ENCODE measurements at places on chromosomes 16 and 17.
A peak's percentile ranks its signal among the peaks of the same experiment; 100 is the strongest.

DNA sequence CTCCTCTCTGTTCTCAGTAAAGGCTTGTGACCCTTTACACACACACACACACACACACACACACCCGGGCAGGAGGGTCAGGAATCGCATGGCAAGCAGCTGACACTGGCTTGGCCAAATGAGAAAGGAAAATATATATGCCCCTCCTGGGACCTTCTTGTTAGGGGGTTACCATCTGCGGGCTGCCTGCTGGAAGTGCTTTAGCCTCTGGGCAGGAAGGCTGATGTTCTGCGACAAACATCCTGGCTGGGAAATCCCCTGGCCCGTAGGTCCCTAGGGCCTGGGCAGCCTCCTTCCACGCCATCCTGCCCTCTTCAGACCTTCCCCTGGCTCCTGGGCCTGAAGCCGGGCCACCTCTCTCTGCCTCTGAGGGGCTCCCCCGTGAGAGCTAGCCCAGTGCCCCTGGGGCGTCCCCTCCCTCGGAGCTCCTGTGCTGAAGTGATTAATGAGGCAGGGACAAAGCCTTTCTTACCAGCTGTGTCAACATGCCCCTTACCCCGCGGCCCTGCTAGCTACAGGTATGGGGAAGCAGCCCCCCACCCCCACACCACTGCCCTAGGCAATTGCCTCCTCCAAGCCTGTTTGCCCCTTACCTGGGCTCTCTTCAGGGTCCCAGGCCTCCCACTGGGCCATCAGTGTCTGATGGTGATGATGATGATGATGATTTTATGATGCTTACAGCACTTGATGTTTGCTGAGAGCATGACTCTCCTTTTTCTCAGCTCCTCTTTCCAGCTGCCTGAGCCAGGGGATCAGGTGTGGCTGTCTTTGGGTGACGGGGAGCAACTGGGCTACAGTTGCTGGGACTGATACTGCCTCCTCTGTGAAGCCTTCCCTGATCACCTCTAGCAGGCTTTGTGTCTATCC, 32.8 kb upstream of the ETV4 start:
- DNase-seq = peak; percentile 55

- no peak for DNase-seq
Observed at GRCh38 chr17:82120148-82120547, 22.1 kb upstream of the FASN start.

DNA sequence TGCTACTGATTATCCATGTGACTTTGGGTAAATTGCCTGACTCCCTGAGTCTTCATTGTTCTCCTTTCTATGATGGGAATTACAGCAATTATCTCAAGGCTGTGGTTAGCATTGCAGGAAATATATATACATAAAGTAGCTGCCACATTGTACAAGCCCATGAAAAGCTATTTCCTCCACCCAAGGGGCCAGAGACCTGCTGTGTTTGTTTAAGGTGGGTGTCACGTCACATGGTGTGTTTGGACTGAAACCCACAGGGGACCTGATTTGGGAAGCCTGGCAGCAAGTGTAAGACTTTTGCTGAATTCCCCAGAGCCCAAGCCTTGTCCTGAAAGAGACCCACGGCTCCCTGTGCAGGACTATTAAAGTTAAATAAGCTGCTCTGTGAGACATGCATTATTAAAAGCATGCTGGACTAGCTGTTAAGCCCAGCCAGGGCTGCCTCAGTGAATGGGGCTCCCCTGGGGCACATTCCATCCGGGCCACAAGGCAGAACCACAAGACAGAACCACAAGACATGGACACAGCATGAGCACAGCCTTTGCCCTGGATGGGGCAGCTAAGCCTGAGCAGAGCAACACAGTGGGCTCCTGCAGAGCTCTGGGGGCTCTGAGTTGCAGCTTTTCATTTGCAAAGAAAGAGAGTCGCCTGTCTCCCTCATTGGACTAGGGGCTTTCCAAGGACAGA, 148.9 kb downstream of the SPACA3 start:
- DNase-seq = no peak

DNA sequence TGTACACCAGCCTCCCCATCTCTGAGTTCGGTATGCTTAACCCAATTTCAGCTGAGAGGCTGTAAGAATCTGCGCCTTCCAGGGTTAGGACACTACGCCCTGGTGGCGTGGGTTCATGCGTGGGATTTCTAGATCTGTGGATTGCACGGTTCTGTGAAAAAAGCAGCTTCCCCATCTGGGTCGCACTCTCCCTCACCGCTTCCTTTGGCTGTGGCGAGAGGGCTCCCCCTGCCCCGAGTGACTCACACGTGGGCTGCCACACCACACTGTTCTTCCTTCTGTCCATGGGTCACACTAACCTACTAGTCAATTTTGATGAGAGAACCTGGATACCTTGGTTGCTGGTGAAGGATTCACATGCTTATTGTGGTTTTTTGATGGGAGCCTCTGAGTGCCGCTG, 256.0 kb upstream of the MAF start:
- DNase-seq = no peak

DNA sequence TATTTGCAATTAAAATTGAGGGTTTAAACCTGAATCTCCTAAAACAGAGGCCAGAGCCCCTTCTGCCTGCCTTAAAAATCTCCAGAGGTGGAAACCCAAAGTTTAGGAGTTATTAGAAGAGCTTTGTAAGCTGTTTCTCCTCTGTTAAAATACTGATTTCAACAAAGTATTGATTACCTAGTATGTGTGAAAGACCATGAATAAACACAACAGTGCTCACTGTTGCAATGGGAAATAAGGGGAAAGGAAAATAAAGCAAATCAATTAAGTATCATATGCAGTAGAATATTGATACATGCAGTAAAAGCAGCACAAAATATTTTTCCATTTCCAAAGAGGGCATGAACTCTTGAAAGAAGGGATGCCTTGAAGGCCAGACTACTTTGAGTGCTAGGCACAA, 14.7 kb downstream of the CDR2 start:
- DNase-seq = no peak

DNA sequence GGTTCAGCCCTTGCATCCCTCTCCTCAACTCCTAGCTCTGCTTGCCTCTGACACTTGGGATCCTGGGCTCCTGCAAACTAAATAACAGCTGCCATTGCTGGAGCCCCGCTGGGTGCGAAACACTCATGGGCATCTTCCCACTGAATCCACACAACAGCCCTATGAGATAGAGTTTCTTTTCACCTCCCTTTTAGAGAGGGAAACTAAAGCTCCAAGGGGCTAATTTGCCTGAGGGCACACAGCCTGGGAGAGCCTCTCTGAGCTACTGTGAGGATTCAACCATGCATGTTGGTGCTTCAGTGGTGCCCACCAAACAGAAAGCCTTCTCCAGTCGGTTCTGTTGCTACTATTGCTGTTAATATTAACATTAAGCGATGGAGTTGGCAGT, 4.0 kb downstream of the ACBD4 start:
- DNase-seq = no peak
